ENCODE measurements at places on chromosomes 7 and 10.

DNA sequence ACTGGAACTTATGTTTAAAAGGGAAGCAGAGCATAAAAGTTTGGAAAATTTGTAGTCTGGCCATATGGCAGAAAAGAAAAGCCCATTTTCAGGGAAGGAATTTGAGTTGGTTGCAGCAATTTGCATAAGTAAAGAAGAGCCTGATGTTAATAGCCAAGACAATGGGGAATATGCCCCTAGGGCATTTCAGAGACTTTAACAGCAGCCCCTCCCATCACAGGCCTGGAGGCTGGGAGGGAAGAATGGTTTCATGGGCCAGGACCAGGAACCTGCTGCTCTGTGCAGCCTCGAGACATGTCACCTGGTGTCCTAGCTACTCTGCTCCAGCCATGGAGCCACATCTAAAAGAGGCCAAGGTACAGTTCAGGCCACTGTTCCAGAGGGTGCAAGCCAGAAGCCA is 35.3 kb downstream of the HTR7 start:
- no peak for DNase-seq

DNA sequence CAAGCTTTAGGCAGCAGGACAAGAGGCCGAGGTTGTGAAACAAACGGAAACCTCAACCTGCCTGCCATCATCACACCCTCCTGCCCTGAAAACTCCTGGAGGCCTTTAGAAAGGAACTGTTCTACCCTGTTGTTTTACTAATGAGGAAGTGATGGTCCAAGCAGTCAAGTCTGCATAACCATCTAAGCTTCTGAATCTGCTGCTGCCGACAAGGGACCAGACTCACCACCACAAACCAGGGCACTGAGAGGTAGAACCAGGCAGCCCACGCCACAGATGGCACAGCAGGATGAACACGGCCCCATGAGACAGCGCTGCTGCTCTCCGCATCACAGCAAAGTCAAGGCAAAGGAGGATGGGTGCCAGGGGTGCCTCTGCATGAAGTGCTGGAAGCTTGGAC is 209.4 kb downstream of the CELF2 start:
- DNase-seq: no peak

DNA sequence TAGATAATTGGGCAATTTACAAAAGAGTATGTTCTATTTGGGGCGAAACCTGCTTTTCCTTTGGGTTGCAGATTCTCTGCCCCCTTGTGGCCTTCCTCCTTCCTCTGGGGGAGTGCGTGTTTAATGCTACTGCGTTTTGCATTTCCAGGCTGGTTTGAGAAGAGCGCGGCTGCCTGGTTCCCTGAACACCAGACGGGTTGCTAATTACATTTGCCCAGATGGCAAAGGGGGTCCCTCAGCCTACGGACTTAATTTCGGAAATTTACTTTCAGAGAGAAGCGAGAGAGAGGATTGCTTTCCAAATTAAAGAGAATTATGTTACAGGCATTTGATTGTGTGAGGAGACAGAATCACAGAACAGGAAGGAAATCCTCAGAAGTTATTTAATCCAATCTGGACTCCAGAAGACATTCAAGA is 91.9 kb upstream of the JAZF1 start:
- DNase-seq: peak; percentile 82

GRCh38 chr10:107701943-107702342 is 537.4 kb upstream of the SORCS1 start:
- DNase-seq: peak; percentile 10

DNA sequence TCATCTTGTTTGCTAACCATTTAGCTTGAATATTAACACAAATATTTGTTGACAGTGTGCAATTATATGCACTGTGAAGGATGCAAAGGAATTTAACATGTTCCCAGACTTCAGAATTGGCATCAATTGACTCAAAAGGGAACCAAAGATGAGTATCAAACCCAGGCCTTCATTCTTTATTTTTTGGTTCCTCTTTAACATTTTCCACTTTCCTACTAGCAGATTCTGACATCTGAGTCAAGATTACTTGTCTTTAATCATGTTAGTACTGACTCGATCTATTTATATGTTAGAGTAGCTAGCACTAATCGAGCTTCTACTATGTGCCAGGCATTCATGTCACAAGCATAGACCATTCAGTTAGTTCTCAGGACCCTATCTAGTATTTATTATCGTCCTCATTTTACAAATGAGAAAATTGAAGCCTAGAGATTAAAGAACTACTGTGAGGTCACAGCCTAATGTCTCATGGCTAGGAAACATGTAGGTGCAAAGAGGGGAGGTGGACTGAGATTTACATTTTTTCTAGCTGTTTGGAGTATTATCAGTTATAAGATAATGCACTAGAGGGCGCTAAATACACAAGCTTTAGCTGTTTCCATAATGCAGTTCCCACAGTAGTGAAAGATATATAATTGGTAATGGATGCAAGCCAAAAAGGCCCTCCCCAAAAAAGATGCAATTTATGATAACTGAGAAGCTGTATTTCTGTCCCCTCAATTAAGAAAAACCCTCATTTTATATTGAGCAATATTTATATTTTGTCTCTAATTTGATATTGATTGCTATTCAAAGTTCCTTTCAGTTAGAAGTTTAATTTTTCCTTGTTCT is 32.9 kb upstream of the KMT2E start:
- DNase-seq: peak; percentile 54

- DNase-seq: no peak
Measured at GRCh38 chr7:46786221-46786954, 795.5 kb downstream of the TNS3 start.

DNA sequence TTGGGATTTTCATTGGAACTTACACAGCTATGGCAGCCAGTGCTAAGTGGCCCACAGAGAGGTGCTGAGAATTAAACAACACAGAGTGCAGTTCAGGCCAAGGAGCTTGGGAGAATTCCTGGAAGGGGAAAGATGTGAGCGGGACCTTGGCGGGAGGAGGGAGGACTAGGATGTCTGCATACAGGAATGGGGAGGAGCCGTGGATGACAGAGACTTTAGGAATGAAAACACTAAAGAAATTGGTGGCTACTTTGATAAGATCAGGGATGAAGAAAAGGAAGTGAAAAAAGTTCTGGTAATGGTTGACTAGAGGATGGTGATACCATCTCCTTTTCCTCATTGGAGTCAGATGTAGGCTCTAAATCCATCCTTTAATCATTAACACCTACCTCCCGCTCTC is 234.2 kb upstream of the FZD8 start:
- peak; percentile 66 for DNase-seq

DNA sequence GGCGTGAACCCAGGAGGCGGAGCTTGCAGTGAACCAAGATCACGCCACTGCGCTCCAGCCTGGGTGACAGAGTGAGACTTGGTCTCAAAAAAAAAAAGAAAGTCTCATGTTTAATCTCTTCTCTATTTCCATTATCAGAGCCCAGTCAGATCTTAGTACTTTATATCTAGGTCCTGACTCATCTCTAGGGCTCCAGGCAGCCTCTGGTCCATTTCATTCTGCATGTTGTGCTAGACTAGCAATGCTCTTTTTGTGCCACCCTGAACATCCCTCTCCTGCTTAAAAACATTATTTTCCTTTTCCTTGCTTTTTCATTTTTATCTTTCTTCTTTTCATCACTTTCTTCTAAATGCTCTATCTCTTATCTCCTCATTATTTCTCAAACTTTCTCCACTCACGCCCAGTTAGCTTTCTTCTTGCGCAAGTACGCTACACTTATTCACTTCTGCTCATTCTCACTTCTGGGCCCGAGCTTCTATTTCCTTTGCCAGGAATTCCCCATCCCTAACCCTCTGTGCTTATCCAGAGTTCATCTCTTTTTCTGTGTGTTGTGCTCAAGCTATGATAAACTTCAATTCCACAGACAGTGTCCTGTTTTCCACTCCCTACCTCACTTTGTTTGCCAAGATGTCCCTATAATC is 63.9 kb downstream of the BTAF1 start:
- no peak for DNase-seq

DNA sequence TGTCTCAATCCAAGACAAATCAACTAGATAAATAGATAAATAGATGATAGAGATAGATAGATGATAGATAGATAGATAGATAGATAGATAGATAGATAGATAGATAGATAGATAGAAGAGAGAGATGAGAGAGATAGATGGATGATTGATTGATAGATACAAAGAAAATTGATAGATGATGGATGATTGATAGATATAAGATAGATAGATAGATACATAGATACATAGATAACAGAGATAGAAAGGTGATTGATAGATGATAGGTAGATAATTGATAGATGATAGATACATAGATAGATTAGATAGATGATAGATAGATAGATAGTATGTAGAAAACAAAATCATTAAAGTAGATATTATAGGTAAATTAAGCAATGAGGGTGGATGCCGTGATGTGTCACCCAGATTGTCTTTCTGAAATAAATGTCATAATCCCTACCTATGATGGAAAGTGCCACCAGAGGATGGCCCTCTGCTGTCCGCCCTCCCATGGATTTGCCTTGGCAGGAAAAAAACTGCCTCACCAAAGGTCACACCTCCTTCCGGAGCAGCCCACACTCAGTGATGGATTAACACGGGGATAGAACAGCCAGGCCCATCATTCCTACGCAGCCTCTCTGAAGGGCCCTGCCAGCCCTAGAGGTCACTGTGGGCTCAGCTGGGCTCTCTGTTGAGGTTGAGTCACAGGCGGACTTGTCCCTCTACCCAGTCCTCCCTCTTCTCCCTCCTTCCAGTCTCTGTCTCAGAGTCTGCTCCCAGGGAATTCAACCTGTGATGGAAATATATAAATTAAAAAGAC is 50.8 kb downstream of the KCNH2 start:
- no peak for DNase-seq

DNA sequence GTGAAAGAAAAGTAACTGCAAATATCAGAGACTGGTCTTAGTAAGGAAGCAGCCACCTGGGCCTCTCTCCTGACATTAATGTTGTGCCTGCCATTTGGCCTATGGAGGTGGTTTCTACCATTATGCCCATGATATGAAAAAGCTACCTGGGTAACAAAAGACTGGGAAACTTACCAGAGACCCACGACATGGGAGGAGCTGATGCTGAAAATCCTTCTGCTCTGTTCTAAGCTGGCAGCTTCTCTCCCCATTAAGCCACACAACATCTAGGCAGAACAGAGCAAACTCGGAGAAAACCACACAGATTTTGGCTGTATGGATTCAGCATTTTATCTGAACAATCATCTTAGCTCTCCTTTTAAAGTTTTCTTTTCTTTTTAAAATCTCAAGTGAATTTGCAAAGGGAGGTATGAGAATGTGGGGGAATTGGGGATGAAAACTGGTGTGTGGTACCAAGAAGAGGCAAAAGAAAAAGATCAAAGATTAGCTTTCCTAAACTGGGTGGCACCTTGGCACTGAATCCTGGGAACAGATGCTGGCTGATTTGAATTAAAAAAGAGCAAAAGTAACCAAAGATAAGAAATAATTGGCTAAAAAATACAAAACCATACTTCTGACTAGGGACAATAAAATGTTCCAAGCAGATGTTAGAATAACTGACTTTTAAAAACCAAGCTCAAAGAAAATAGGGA is 128.6 kb upstream of the ANKRD1 start:
- DNase-seq: no peak

DNA sequence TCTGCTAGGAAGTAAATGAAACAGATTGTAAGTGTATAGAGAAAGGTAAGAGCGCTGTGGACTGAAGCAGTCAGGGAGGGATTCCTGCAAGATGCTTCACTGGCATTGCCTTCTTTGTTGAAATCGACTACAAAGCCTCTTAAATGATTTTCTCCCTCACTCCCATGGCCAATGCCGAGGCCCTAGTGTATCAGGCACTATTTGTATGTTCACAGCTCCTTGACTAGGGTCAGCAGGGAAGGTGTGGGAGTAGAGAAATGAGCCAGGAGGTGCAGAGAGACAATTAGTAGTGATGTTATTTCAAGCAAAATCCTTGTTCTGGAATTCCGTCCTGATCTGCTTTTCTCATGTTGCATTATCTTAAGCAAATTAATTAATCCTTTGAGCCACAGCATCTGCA is 22.9 kb upstream of the DUSP5 start:
- no peak for DNase-seq

DNA sequence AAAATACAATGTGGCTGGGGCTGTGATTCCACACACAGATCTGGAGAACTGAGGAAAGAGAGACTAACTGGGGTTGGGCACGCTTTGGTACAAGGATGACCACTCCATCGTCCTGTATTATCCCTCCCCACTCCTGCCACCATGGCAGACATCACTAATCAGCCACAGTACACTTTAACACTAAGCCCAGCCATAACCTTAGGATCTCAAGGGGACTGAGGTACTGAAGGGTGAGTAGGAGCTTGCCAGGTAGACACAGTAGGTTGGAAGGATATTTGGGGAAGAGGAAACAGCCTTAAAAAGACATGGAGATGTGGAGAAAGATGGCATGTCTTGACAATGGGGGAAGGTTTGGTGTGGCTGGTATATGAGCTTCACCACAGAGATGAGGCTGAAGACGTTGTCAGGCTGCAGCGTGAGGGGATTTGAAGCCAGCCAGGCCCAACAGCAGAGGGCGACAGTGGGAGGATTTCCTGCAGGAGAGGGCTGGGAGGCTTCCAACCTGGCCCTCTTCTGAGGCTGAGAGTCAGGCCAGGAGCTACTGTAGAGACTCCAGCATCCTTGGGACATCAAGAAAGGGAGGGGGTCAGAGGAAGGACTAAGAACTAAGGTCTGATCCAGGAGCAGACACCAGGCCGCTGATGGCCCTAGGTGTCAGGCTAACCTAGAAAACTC is 58.6 kb upstream of the COL13A1 start:
- peak; percentile 40 for DNase-seq

- DNase-seq: no peak
Measured at GRCh38 chr10:45463244-45464116, 89.5 kb downstream of the ALOX5 start.

DNA sequence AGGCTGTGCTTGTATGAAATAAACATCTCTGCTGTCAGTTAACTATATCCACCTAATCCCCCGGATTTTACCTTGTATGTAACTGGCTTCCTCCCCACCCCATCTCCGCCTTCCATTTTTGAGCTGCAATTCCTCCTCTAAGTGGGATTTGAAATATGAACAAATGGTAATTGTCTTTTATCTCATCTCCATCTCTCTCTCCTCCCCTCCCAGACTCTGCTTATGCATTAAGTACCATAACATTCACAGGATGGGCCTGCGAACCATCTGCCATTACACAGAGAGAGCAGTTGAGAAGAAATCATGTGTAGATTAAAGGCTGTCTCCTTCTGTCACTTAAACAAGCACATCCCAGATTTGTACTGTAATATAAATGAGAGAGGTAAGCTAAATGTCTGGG is 1169.9 kb downstream of the TYW1 start:
- DNase-seq: no peak

- no peak for DNase-seq
Measured at GRCh38 chr7:1455241-1455939, 3.9 kb downstream of the MICALL2 start.

Measured in GM03348 (cell line).